ENCODE measurements at places on chromosomes 11 and 22.

DNA sequence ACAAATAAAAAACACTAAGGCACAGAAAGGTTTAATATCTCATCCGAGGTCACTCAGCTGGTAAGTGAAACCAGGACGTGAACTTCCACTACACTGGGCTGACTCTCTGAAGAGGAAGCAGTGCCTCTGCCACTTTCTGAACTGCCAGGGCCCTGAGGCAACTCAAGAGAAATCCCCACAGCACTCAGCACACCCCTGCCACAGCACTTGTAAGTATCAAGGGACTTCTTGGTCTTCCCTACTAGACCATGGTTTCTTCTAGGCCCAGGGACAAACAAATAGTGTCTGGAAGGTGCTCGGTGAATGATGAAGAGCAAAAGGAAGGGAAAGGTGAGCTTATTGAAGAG is 49.7 kb downstream of the RPL27A start:
- DNase-seq: no peak

DNA sequence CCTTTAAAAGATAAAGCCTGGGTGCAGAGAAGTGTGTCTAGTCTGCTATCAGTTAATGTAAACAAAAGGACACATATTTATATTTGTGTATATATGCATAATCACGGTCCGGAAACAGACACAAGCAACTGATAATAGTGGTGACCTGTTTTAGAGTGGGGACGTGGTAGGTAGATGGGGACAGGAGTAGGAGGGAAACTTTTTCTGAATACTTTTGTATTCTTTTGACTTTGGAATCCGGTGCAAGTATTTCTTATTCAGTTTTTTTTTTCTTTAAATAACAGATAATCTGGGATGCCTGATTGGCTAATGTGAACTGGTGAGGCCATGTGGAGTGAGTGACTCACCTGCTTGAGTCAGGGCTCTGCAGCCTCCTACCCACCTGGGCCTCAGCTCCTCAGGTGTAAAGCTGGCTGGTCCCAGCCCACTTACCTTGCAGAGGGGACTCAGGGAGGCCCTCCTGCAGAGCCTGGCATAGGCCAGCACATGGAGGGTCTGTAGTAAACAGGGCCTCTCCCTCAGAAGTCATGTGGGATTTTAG is 15.3 kb downstream of the MICAL2 start:
- DNase-seq: no peak

GRCh38 chr22:39039306-39040126 is 1.1 kb upstream of the APOBEC3F start:
- DNase-seq: no peak

DNA sequence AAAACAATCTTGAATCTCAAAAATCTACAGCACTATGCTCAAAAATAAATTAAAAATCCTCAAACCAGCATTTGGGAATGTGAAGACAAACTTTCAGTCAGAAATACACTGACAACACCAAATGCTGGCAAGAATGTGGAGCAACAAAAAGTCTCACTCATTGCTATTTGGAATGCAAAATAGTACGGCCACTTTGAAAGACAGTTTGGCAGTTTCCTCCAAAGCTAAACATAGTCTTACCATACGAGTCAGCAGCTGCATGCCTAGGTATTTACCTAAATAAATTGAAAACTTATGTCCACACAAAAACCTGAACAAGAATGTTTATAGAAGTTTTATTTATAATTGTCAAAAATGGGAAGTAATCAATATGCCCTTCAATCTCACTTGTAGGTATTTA is 904.2 kb upstream of the LRRC4C start:
- no peak for DNase-seq

- no peak for DNase-seq
Measured at GRCh38 chr11:121898903-121899302, 217.1 kb downstream of the BLID start.

- DNase-seq: no peak
Measured at GRCh38 chr22:48719978-48720661, 1107.6 kb downstream of the BRD1 start.

DNA sequence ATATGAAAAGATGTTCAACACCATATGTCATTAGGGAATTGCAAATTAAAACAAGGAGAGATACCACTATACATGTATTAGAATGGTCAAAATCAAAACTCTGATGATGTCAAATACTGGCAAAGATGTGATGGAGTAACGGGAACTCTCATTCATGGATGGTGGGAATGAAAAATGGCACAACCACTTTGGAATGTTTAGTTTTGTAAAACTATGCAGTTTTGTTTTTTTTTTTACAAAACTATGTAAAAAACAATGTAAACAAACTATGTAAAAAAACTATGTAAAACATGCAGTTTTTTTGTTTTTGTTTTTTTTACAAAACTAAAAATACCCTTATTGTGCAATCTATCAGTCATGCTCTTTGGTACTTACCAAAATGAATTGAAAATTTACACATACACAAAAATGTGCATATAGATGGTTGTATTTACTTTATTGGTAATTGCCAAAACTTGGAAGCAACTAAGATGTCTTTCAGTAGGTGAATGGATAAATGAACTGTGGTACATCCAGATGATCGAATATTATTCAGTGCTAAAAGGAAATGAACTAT is 5.0 kb upstream of the USP47 start:
- DNase-seq: no peak

- DNase-seq: no peak
Measured at GRCh38 chr22:33300165-33300564, 242.0 kb upstream of the SYN3 start.

All from CD4-positive, alpha-beta T cell treated with Interferon alpha-2 for 1 hour (primary cell).